Naive thymus-derived CD4-positive, alpha-beta T cell (primary cell): ENCODE measurements at places on chromosomes 6 and 20. TPM values are rescaled to one million over a fixed set of nuclear protein-coding genes. Genes with fewer than 3 reads are reported as not detected.

The PXDC1 gene
- polyA plus RNA-seq = not detected

The JAG1 gene
- polyA plus RNA-seq = 0.07 TPM

The TAAR9 gene
- polyA plus RNA-seq = not detected

The HSPA1L gene
- polyA plus RNA-seq = 2.3 TPM

The SLC52A3 gene
- polyA plus RNA-seq = not detected
